CD4-positive, alpha-beta T cell treated with Interleukin-4 for 4 hours (primary cell): ENCODE measurements at places on chromosomes 3 and 15.

- DNase-seq, result no peak
Observed at GRCh38 chr15:68584756-68585573, 6.2 kb downstream of the CORO2B start.

- no peak for DNase-seq
Observed at GRCh38 chr3:151835751-151836525, 22.0 kb downstream of the AADAC start.

DNA sequence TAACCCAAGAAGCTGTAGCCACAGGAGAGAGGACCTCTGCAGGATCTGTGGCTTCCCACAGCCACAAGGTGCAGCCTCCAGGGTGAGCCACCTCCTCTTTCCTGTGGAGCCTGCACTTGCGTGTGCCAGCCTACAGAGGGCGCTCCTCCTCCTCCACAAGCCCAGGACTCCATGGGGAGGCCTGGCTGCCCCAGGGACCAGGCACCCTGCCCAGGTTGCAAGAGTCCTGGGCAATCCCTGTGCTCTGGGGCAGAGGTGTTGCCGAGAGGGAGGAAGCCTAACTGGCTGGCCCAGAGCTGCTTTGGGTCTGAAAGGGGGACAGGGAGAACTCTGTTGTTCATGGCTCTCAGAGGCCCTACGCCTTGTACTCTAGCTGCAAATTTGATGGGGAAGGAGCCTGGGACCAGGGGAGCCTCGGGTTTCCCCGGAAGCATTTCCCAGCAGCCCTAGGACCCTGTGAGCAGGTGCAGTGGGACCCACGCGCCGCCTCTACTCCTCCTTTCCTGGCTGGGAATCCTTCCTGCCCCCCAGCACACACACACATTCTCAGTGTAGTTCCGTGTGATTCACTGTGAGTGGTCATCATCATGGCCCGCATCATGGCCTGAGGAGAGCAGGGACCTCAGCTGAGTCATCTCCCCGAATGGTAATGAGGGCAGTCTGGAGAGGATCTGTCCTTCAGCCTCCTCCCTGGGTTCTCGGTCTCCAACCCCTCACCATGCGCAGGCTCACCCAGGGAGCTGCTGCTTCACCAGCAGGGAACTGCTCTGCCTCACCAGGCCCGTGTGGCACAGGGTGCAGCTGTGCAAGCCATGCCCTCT is 24.3 kb downstream of the TBC1D21 start:
- DNase-seq, result peak; percentile 46

DNA sequence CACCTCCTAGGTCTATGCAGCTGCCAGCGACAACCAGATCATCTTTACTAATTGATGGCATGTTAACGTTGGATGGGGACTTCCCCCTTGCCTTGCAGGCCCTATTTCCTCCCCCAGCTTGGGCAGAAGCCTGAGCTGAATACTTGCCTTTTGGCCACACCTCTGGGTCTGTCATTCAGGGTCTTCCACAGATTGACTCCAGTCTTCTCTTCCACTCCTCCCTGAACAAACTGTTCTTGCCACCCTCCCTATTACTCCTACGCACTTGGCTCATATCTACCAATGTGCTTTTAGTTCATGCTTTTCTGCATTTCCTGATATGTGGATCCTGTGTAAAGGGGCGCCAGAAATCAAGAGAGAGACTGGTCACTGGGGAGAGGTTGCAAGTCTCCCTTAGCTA is 73.5 kb downstream of the DNASE1L3 start:
- no peak for DNase-seq

- DNase-seq, result no peak
Observed at GRCh38 chr3:129794311-129795185, 99.0 kb downstream of the TMCC1 start.

- no peak for DNase-seq
Observed at GRCh38 chr15:53401503-53401902, 358.0 kb downstream of the WDR72 start.

DNA sequence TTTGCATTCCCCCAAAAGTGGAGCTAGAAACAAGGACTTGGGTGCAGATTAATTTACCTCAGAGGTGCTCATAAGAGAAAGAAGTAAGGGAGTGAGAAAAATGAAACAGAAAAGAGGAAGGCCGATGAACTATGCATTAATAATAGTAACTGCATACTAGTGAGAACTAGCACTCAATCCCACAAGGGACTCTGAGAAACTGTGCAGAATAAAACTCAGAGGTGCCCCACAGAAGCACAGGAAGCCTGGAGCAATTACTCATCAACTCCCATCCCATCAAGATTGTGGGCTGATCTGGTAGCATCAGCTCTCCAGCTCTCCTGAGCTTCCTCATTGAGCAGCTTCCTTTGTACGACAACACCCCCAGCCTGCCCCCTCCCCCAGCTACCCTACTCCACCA is 50.8 kb downstream of the CLDN18 start:
- no peak for DNase-seq

- DNase-seq, result no peak
Observed at GRCh38 chr3:117603097-117603496, 893.5 kb downstream of the TUSC7 start.

DNA sequence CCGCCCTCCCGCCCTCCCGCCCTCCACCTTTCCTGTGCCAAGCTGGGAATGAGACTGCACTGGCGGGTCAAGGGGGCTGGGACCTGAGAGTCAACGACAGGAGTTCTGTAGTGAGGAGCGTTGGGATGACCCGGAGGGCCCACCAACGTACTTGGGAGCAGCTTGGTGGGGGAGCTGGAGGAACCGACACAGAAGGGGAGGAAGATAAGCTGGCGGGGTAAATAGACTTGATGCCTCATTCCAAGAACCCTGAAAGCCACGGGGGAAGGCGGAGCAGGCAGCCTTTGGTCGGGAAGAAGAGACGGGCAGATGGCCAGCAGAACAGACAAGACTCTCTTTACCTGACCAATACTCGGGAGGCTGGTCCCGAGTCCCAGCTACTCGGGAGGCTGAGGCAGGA is 277 bp downstream of the FMN1 start:
- DNase-seq, result no peak

DNA sequence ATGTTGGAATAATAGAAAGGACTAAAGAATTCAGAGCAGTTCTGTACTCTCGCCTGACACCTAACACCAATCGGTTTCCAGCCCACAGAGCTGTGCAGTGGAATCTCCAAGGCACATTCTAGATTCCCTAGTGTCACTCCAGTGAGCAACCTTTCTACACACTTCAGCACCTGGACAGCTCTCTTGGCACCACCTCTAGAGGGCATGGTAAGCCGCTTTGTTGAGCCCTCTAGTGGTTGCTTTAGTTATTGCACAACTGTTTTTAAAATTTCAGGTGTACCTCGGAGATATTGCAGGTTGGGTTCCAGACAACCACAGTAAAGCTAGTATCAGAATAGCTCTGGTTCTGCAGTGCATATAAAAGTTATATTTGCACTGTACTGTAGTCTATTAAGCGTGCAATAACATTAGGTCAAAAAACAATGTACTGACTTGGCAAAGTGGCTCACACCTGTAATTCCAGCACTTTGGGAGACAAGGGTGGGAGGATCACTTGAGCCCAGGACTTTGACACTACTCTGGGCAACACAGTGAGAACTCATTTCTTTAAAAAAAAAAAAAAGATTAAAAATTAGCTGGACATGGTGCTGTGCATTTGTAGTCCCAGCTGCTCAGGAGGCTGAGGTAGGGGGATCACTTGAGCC is 26.5 kb upstream of the ERC2 start:
- peak; percentile 80 for DNase-seq

GRCh38 chr3:119809249-119810017 is 27.5 kb downstream of the NR1I2 start:
- DNase-seq, result no peak

DNA sequence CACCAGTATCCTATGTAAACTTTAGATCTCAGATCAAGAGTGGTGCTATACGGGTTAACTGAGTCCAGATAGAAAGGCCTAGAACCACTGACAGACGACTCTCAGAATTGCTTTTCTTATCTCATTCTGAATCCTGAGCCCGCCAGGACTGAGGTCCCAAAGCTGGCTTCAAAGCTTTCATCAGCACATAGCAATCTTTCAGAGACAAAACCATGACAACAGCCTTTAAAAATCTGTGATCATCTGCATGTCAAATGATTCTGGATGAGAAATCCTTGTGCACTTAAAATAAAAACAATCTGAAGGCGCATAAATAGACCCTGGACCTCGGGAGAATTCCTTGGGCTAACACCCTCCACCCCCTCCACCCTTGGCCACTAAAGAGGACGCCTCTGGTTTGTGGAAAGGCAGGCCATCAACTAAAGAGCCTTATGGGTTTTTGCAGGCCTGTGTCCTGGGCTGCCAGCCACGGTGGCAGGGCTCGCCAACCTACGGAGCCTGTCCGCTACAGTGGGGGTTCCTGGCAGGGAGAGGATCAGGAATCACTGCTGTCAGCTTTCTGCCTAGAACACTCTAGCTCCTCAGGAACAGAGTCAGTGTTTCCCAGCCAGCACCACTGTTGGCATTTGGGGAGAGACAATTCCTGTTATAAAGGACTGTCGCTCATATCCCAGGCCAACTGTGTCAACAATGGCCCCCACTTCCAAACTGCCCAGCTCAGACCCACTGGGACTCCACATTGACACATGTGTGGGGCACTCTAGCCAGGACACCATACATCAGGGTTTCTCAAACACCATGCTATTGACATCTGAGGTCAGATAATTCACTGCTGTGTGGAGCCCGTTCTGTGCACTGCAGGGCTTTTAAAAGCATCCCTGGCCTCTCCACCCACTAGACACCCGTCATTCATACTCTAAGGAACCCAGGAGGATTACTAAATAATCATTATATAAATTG is 20.2 kb downstream of the TLE3 start:
- DNase-seq, result no peak

- peak; percentile 49 for DNase-seq
Observed at GRCh38 chr15:40310001-40310959, 2.5 kb upstream of the PLCB2 start.

GRCh38 chr3:149657321-149657925 is 402 bp downstream of the WWTR1 start:
- no peak for DNase-seq

DNA sequence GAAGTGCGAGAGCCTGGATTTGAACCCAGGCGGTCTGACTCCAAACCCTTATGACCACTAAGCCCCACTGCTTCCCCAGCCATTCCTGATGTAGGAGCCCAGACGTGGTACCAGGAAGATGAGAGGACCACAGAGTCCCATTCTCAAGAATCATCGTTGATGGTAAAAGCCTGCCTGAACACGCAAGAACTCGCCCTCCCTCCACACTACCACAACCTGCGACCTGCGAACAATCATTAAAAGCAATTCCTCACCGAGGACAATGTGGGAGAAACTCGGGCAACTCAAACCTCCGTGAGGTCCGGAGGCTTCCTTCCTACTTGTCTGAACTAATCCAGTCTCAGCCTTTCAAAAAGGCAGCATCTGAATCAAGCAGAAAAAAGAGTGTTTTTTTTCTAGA is 10.3 kb downstream of the MAGI1 start:
- no peak for DNase-seq

GRCh38 chr3:178435575-178435974 is 100.7 kb upstream of the KCNMB2 start:
- no peak for DNase-seq

GRCh38 chr3:149042789-149043386 is 43.4 kb downstream of the HLTF start:
- peak; percentile 5 for DNase-seq

DNA sequence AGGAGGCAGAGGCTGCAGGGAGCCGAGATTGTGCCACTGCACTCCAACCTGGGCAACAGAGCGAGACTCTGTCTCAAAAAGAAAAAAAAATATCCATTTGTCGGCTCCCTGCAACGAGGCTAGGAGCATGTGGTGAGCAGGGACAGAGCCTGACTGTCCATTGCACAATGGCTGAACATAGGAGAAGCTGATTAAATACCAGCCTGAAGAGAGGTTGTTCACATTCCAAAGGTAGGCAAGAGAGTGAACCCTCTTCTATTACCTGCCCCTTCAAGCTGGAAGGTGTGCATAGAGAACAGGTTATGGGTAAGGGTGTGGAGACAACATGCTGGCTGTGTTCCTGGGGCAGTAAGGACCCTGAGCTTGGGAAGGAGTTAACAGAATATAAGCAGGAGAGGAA is 78.7 kb downstream of the DAPK2 start:
- DNase-seq, result no peak

GRCh38 chr3:101732240-101732641 is 7.8 kb downstream of the CEP97 start:
- DNase-seq, result no peak

GRCh38 chr3:20059929-20060328 is 19.7 kb downstream of the KAT2B start:
- DNase-seq, result no peak

DNA sequence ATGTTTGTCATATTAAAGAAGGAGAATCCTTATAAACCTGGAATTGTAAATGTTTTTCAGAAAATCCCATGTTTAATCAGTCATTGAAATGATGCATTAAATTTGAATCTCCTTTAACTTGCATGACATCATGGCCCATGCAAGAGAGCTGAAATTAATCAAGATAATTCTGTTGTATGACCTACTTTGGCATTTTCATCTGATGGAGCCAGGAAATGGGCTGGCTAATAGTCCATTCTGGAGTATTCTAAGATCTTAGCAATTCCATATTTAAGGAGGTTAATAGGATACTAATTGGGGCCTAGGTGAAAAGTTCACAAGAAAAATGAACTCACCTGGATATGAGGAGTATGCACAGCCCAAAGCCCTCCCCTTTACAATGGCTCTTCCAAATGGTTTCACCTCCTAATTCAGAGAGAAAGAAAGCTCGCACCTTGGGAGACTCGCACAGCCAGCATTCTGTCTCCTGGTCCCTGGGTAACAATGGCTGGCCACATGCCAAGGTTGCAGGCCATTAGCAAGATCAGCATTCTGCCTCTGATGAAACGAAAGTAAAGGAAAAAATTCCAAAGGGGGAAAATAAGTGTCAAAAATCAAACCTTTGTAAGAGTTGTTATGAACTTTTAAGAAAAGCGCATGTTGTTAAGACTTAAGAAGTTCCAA is 786.4 kb downstream of the MCTP2 start:
- DNase-seq, result no peak

GRCh38 chr3:4990069-4990468 is 10.8 kb downstream of the BHLHE40 start:
- peak; percentile 40 for DNase-seq

- no peak for DNase-seq
Observed at GRCh38 chr3:172449466-172450149, 1.4 kb upstream of the GHSR start.

- DNase-seq, result no peak
Observed at GRCh38 chr3:46639221-46639620, 26.9 kb downstream of the FAM240A start.
